Activated T-cell treated with anti-CD3 and anti-CD28 coated beads, Interleukin-2, amount 50 U/mL, for 48 hours (primary cell): ENCODE measurements at places on chromosomes 7 and 10.

GRCh38 chr10:70575486-70575873 is 27.1 kb downstream of the PRF1 start:
- no peak for DNase-seq

- no peak for DNase-seq
Observed at GRCh38 chr10:68508090-68508489, 19.2 kb downstream of the SLC25A16 start.

DNA sequence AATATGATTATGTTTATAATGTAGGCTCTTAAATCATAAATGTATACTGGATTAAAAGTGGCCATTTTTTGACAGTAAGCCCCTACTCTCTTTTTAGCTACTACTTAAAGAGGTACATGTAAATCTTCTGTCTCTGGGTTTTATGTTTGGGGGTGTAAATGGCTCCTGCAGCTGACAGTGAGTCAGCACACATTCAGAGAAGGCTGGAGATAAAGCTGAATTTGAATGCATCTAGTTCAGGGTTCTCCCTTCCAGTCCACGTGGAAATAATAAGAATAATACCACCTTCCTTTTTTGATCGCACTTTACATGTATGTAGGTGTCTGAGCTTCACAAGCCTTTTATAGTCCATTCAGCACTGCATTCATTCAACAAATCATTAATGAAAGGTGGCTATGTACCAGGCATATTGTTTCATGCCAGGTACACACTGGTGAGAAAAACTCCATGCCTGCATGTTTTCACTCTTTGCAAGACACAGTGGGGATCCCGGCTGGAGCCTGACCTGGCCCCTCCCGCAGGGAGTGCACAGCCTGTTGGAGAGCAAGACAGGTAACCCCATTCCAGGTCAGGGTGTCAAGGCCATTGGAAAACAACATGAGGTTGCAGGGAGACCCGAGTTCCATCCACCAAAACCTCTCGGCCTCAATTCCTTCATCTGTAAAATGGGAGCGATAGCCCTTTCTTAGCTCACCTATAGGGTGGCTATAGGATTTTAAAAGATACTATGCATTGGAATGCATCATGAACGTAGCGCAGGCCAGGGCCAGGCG is 107.5 kb upstream of the ANLN start:
- no peak for DNase-seq

DNA sequence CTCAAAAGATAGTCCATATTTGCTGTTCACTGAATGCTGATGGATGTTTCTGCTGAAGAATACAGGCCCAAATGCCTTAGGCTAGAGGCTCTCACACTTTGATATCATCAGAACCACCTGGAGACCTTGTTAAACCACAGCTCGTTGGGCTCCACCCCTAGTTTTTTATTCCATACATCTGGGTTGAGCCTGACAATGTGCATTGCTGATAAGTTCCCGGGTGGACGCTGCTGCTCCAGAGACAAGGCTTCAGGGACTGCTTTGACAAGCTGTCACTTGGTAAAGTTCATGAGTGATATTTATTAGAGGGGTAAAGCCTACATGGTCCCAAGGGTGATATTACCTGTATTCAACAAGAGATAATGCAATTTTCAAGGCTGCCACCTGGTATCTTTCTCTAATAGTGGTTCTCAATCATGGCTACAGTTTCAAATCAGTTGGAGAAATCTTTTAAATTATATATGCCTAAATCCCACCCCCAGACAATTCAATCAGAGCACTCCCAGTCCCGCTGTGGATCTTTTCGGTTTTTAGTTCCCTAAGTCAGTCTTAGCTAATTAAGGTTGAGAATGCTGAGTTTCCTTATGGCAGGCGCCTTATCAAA is 107.1 kb upstream of the GSDME start:
- no peak for DNase-seq

GRCh38 chr10:26624006-26624405 is 73.5 kb upstream of the PDSS1 start:
- DNase-seq: no peak

- peak; percentile 12 for DNase-seq
Observed at GRCh38 chr7:44051611-44052220, 7.2 kb downstream of the DBNL start.

- no peak for DNase-seq
Observed at GRCh38 chr10:84850826-84851225, 522.4 kb downstream of the CCSER2 start.

- no peak for DNase-seq
Observed at GRCh38 chr10:71494980-71495381, 98.3 kb downstream of the CDH23 start.

GRCh38 chr10:12631787-12632562 is 282.6 kb downstream of the CAMK1D start:
- no peak for DNase-seq

- no peak for DNase-seq
Observed at GRCh38 chr7:149846436-149847046, 8.4 kb downstream of the ZNF862 start.

DNA sequence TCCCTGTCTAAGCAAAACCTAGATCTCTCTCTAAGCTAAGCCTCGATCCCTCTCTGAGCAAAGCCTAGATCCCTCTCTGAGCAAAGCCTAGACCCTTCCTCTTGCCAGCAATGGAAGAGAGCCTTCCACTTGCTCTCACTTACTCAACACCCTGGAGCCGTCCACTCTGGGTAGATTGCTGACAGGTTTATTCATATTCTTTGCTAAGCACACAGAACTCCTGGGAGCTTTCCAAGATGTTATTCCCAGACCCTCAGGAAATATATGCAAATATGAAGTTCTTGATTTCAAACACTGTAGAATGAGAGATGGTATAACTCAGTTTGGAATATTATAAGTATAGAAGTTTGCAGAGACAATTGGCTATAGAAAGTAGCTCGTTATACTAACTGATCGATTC is 503.8 kb upstream of the CELF2 start:
- DNase-seq: no peak

- DNase-seq: no peak
Observed at GRCh38 chr7:80654887-80655340, 16.5 kb downstream of the CD36 start.

DNA sequence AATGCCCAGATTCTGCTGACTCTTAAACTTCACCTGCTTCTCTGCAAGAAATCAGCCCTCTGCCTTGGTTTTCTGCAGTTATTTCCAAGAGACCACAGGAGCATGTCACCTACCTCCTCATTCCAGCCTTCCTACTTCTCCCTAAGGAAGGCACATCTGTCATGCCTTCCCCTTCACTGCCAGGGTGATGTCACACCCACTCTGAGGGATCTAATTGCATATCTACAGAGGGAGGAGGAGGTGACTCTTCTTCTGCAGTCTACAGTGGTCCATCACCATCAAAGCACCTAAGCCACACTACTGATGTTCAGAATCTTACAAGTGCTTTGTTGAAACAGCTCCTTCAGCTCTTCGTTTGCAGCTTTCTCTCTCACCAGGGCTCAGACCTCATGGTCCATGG is 275.5 kb downstream of the FGFR2 start:
- no peak for DNase-seq

- no peak for DNase-seq
Observed at GRCh38 chr10:21954690-21955089, 48.8 kb downstream of the DNAJC1 start.

DNA sequence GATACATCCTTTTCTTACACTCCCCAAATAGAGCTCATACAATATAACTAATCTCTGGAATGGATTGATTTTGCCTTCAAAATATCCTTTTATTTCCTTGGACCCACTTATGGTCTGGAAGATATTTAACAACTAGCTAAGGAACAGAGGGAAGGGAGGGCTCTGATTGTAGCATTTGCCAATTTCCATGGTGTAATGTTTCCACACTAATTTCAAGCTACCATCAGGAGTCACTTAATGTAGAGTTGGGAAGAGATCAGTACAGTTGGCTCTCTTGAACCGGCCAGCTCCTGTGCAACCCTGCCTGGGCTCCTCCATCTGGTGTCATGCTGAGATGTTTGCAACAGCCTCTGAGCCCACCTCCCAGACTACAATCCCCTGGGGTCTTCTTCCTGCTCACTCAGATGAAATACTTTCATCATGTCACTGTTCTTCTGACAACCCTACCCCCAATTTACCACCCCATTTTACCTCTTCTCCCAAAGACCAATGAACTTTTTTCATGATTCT is 8.0 kb upstream of the IL6 start:
- no peak for DNase-seq

DNA sequence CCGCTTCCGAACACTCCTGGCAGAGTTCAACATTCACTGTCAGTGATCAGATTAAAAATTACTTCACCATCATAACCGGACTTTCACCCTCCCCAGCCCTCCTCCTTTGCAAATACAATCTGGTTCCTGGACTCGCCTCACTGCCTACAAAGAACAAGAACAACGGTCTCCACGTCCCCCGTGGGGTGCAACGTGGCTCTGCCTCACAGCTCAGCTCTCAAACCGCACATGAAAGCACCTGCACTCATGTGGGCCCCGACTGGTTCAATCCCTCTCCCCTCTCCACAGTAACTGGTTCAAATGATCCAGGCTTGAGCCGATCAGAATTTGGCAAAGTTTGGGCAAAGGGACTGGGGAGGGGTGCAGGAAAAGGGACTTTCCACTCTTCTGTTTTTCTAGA is 21.0 kb downstream of the ASB13 start:
- no peak for DNase-seq

DNA sequence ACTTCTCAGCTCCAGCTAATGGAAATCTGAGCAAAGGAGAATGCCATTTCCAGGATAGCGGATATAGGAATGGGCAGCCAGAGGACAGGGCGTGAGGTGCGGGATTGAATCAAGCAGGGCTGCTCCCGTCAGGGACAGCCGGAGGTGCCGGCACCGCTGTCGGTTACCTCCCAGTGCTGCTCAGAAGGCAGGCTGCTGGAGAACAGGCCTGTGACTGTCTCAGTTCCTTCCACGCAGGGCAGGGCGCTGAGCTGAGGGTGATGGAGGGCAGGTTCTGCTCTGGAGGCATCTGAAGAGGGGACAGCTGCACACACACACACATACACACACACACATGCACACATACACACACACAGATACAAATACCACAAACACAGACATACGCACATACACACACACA is 111.1 kb downstream of the DOCK1 start:
- no peak for DNase-seq

GRCh38 chr7:35680403-35681013 is 14.4 kb downstream of the HERPUD2 start:
- no peak for DNase-seq

- no peak for DNase-seq
Observed at GRCh38 chr7:114652041-114652440, 237.4 kb downstream of the FOXP2 start.

DNA sequence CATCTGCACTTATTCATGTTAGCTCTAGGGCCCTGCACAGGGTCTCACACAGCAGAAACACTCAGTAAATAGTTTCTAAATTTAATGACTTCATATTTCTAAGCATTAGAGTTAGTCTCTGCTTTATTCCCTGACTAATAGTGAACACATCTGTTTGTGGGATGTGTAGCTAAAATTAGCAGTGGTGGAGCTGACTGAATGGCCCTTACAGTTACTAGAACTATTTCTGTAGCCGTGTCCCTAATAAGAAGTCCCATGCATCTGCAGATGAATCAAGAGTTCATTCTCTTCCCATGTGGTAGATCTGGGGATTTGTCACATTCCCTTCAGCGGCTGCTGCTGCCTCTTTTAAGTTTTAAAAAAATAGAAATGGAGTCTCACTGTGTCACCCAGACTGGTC is 11.7 kb downstream of the MAP3K8 start:
- DNase-seq: no peak

- no peak for DNase-seq
Observed at GRCh38 chr10:3976718-3977117, 191.7 kb upstream of the KLF6 start.

GRCh38 chr7:3879355-3880075 is 578.5 kb downstream of the SDK1 start:
- DNase-seq: no peak

DNA sequence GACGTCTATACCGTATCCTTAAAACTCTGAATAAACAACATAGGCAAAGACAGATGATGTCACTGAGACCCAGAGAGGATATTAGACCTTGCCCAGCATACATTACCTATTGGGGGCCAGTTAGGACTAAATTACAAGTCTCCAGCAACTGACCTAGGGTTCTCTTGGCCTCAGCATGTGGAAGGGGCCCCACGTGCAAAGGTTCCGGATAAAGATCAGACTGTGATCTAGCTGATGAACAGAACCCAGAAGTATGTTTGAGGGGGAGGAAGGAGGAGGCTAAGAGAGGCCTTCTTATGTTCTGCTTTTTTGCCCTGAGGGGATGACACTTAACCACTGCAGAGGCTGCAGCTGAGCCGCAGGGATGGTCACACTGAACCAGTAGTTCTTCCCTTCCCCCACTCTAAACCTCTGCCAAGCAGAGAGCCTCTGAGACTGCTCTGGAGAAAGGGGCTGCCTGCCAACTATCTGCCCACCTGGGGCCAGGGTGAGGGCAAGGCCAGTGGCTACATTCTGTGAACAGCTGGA is 24.0 kb upstream of the KMT2C start:
- no peak for DNase-seq

- DNase-seq: no peak
Observed at GRCh38 chr10:23202779-23203178, 10.7 kb downstream of the PTF1A start.

DNA sequence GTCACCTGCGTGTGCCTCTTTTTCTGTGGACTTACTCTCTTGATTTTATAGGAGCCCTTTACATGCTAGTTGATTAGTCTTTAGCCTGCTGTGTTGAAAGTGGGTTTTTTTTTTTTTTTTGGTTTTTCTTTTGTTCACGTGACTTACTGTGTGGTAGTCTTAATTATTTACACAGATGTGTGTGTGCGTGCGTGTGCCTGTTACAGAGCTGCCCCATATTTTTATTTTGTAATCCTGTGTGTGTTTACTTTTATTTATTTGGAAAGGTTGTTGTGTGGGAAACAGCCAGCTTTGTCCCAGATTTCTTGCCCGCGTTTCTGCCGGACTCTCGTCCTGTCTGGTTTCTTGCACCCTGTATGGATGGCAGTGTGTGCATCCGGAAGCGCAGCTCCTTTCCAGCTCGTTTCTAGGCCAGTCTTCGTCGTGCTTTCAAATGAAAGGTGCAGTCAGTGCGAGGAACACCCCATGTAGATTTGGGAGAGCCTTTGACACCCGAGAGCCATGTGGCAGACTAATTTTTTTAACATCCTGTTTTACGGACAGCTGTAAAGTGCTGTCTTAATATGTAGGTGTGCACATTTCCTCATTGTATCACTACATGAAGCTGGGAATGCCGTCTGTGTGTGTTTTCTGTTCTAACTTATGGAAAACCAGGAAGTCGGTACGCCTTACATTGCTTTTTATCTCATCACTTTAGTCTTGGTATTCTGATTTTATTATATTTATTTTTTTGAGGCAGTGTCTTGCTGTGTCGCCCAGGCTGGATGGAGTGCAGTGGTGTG is 55.6 kb downstream of the DNAJB6 start:
- no peak for DNase-seq

DNA sequence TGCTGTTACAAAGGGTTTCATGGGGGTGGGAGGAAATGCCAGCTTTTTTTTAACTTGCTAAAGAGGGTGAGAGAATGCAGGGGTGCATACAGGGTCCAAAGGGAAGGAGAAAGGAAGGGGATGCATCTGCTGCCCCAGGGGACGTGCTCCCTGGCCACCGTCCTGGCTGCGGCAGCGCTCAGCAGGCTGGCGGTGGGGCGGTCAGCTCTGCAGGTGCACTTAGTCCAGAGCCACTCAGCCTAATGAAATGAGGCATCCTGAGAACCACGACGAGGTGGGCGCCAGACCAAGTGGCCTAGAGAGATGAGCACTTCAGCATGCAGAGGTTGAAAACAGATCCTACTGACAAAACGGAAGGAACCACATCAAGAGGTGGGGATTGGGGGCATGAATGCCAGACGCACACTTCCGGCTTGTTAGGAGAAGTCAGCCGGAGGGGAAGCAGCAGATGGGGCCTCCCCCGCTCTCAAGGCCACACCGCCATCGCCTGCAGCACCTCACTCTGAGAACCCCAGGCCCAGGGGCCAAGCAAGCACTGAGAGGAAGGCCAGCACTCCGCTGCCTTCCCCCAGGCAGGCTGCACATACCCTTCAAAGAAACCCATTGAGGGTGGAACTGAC is 94.5 kb downstream of the MAD1L1 start:
- DNase-seq: peak; percentile 69
